ENCODE measurements at places on chromosomes 12 and 14.

DNA sequence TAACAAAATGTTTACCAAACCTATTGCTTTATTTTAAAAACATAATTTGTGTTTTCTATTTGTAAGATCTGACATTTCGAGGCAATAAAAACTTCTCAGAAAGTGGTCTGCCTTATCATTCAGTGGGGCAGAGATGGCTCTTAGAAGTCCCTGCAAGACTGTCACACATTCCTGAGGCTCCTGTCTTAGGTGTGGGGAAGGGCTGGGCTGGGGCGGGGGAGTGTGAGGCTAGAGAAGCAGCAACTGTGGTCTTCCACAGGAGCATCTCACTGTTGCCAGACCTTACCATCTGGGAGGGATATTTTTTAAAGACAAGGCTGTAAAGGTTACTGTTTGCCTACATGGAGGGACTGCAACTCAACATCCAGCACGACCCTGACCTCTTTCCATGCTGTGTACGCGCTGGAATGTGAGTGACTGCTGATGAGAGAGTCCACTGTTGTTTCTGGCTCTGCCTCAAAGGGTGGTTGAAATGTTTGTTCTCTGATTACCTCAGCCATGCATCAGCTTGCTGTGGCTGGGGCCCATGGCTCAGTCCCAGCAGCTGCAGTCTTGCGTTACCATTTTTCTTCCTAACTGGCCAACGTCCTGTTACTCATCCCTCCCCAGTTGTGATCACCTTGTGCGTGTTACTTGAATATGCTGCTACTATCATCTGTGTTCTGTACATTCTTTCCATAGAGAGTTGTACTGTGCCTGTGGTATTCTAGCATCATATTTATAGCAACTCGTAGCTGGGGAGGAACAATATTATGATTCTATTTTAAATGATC, 12.4 kb downstream of the ERG28 start:
- DNase-seq, result no peak

DNA sequence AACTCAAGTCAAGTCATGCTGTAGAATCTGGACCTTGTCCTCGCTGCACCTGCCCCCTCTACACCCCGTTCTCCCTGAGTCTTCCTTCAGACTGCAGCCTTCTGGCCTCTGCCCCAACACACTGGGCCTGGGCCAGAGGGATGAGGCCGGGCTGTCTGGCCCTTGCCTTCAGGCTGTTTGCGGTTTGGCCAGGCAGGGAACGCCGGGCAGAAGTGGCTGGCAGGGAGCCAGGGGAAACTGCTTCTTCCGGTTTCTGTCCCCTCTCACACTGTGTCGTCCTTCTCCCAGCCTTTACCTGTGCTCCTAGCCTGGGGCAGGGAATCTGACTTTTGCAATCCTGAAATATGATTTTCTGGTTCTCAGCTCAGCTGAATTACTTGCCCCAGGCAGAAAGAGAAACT, 13.5 kb downstream of the DGLUCY start:
- no peak for DNase-seq

DNA sequence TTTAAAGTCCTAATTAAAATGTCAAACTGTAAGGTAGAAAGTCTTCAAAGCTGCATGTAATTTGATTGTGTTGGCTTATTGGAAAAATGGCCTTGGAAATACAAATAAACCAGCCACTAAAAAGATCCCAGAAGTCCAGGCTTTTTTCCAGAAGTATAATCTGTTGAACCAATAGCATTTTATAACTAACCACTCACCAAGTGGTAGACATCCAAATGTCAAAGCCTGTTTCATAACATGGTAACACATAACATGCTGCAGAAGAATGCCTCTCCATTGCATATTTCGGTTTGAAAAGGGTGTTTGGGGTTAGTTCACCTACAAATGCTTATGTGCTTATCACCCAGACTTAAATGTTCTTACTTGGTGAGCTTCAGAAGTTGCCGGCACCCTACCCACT, 183.7 kb upstream of the DIO2 start:
- no peak for DNase-seq

GRCh38 chr12:99267038-99267437, 380.5 kb upstream of the GARIN6 start:
- DNase-seq, result no peak

DNA sequence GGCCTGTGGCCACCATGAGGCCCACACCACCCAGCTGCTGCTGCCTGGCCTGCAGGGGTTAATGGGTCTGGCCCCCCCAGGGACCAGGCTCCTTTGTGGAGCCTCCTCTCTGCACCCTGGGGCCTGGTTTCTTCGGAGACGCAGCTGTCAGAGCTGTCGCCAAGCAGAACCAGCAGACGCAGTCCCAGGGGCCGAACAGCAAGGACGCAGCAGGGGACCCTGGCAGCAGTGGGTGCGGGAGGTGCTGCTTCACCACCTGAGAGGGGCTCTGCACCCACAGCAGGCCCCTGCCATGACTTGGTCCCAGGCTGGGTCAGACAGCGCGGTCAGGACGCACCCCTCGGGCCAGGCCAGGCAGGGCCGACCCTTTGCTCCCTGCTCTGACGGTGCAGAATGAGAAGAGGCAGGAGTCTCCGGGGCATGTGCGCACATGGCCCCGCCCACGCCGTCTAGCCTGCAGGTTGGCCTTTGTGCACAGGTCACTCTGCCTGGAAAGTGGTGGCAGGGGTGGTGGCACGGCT, 30.5 kb downstream of the JAG2 start:
- no peak for DNase-seq

DNA sequence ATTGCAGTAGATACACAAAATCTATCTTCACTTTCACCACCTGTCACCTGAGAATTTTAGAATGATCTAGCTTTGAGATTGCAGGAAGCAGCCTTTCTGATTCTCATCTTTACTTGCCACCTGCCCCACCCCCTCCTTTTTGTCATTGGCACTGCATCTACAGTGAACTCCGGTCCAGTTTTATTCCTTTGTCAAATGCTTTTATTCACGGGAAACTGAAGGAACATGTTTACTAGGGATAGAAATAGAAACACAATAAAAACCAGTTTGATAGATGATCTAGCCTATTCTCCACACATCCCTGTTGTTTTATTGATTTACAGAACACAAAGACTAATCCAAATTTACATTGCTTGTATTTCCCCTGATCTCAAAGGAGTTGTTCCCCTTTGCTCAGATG, 471.7 kb upstream of the STXBP6 start:
- DNase-seq, result no peak

- no peak for DNase-seq
Measured at GRCh38 chr12:75542942-75543341, 31.5 kb upstream of the KRR1 start.

- no peak for DNase-seq
Measured at GRCh38 chr12:54784115-54784514, 70.2 kb upstream of the MUCL1 start.

DNA sequence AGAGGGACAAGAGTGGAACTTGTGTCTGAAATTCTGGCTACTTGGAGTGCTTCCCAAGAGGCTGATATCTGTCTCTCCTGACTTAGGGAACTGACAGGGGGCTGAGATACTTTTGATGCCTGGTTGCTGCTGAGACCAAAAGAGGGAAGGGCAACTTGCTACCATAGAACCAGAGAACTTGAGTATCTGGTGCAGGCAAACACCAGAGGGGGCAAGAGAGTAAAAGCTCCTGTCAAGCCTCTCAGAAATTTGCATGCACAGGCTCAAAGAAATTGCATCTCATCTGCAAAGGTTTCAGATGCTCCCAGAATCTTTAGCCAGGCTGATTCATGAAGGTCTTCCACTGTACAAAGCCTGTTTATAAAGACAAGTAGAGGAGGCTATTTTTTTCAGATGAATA, 391.3 kb upstream of the FOXG1 start:
- DNase-seq, result no peak

DNA sequence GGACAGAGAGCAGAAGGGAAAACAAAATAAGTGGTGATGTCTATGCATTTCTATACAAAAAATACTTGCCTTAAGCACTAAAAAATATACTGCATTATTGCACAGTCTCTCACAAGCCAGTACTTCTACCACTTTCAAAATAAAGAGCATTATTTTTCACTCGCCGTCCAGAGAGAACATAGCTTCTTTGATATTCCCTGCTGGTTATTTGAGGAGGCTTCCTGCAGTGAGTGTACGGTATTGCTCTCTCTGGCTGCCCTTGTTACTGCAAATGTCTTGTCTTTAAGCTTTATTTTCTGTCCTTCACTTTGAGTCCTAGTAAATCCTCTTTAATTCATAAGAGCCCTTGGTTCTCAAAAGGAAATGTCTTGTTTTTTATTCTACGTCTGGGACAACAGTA, 81.1 kb downstream of the EML1 start:
- no peak for DNase-seq
